EL (cell line): ENCODE measurements at places on chromosomes 4 and X.

GRCh38 chr4:93777081-93777460 is 51.5 kb upstream of the ATOH1 start:
- no peak for DNase-seq

DNA sequence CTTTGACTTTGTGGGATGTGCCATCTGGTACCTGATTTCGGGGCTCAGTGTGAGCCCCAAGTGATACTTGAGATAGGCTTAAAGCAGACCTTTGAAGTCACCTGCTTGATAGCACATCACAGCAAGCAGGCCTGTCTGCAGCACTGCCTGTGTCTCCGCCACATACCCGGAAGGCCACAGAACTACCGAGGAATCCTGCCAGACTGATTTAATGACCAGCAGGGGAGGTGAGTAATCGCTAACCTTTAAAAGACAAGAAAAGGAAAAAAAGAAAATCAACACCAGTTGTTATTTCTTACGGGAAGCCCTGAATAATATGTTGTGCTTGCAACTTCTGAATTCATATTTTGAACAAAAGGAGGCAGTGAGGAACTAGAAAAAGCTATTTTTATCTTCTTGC is 6.8 kb downstream of the PTCHD1 start:
- no peak for DNase-seq

DNA sequence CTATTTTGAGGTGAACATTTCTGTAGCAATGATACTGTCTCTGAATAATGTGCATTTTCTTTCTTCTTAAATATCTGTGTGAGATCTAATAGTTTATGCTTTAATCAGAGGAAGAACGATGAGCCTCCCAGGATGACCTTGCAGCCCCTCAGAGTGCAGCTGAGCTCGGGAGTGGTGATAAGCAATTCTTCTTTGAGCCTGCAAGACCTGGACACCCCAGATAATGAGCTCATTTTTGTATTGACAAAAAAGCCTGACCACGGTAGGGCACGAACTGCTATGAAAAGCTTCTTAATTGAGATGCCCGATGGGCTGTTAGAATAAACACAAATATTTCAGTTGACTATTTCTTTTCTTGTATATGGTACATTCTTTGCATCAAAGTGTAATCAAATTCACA is 105.0 kb upstream of the ANXA3 start:
- no peak for DNase-seq

GRCh38 chr4:28730304-28730703 is 1869.7 kb downstream of the STIM2 start:
- no peak for DNase-seq

- peak; percentile 91 for DNase-seq
Measured at GRCh38 chr4:183182873-183183725, 84.0 kb downstream of the WWC2 start.

DNA sequence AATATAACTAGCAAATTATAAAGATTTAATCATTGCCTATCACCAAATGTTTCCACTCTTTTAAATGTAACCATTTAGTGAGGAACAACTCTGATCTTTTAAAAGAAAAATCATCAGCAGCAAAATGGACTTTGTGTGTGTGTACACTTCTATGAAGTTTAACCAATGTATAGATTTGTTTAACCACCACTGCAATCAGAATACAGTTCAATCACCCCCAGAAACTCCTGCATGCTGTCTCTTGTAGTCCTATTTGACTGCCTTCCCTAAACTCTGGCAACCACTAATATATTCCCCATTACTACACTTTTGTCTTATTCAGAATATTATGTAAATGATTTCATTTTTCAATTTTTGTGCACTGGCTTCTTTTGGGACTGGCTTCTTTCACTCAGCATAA is 1.7 kb upstream of the TCEAL8 start:
- DNase-seq, result no peak

DNA sequence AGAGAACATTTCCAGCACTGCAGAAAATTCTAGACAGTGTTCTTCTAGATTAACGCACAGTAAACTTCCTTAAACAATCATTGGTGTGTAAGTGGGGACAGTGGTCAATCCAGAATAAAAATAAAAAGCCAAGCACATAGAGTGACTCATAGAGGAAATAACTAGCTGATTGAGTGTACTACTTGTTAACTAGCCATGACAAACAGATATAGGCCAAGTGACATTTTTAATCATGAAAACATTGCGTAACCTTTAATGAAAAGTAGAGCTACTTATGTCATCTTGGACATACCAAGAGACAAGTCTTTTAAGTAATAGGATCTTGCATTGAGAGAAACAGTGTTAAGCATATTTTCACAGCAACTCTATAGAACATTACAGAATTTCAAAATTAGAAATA is 233.9 kb upstream of the MAB21L2 start:
- peak; percentile 67 for DNase-seq

GRCh38 chr4:138775890-138776289 is 239.7 kb upstream of the NOCT start:
- no peak for DNase-seq

GRCh38 chr4:94767446-94767845 is 9.7 kb downstream of the BMPR1B start:
- DNase-seq, result no peak

DNA sequence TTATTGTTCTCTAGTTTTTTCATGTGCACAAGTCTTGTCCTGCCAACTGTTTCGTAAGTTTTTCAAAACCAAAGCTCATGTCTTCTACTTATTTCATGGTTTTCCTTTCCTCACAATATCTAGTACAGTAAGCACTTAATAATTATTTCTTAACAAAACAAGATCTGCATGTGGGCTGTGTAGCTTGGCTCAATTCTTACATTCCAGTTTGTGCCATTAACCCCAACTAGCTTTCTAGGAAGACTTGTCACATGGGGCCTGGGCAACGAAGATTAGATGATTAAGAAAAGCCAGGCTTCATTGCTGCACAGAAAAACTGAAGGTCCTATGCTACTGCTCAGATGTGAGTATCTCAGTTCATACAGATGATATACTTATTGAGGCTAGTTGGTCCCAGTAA is 155.3 kb upstream of the TEX13A start:
- DNase-seq, result no peak

DNA sequence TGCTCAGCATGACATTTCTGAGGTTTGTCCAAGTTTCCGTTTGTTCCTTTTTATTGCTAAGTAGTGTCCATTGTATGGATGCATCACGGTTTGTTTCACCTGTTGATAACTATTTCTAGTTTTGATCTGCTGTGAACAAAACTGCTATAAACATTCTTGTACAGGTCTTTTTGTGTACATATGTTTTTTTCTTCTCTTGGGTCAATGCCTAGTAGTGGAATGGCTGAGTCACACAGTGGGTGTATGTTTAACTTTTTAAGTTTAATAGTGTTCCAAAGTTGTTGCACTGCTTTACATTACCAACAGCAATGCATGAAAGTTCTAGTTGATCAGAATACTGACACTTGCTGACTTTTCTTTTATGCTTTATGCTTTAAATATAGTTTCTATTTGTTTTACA is 76.7 kb downstream of the MAOB start:
- DNase-seq, result no peak

DNA sequence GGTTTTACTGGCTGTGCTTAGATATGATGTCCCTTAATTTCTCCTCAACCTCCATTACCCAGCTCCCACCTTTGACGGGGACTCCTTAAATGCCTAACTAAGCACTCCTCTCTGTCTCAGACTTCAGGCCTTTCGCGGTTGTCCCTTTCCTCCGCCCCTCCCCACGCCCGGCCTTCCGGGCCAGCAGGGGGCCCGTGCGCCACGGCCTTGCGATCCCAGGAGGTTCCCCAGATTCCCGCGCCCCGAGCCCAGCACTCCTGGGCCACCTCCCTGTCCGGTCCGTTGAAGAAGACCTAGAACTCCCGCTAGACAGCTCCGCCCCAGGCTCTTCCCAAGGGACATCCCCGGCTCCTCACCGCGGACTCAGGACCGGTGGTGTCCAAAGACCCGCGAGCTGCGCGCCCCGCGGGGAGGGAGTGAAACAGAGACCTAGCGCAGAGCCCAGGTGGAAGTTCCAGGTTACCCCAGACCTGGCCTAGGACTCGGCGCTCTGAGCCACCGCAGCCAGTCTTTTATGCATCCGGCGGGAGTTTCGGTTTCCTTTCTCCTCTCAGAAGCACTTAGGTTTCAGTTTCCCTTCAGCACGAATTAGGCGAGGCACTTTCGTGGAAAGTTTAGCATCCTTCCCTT is at the start of gene DDX60:
DDX60 (minus strand) TSS at position 487 of the 630 bp plus-strand sequence. CDS start 7,493 bp downstream, outside the sequence.
- peak; percentile 90 for DNase-seq

- DNase-seq, result no peak
Measured at GRCh38 chrX:151631822-151632221, 63.4 kb upstream of the PRRG3 start.

GRCh38 chrX:118239913-118240698 is 105.8 kb upstream of the WDR44 start:
- no peak for DNase-seq

DNA sequence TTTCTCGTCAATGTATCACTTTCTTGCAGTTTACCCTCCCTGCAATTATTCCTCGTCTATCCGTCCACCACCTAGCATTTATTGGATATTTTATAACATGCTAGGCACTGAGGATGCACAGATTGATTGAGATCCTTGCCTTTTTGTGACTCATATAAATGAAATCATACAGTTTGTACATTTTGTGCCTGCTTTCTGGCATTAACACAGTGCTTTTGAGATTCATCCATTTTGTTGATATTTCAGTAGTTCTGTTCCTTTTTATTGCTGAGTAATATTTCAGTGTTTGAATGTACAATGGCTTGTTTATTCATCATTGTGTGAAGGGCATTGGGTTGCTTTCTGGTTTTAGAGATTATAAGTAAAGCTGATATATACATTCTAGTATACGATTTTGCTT is 841 bp downstream of the TBC1D19 start:
- no peak for DNase-seq
